ENCODE measurements at places on chromosomes 7 and 10.

DNA sequence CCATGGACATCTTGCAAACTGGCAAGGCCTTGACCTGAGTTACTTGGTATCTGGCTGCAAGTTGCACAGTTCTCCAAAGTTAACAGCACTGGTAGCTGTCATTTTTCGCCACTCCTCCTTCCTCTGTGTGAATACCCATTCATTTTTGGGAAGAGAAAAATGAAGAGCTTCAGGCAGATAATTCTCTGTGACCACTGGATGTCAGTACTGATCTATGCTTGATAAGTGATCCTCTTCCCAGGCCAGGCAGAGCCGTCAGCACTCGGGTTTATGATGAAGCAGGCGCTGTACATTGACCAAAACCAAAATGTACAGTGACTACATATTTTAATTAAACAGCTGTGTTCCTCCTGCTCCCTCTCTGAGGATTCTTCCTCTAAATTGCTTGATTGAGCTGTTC lies 55.9 kb upstream of the PDZD8 start:
- no peak for DNase-seq

GRCh38 chr7:56188376-56188775 lies 72.2 kb upstream of the NUPR2 start:
- no peak for DNase-seq

DNA sequence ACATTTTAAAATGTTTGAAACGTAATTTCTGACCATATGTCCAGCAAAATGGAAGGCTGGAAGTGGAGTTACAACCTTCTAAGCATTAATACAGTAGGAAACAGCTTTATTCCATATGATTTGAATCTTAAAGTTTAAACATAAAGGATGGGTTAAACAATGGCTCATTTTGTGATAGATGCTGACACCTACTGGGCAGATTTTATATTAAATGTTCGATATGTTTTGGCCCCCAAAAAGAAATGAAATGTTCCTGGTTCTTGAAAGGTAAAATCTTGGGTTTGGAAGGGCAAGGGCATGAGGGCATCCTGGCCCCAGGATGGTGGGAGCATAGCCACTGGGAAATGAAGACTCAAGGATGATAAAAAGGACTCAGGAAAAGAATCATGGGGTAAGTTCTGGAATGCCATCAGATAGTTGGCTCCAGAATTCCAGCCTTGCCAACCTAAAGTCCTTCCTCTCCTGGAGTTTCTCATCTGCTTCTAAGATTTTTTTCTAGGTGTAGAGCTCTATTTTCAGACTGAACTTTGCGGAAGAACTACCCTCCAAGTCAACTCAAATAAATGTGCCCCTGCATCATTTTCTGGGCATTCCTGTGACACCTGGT lies 34.6 kb upstream of the SLC35G1 start:
- DNase-seq, result no peak

DNA sequence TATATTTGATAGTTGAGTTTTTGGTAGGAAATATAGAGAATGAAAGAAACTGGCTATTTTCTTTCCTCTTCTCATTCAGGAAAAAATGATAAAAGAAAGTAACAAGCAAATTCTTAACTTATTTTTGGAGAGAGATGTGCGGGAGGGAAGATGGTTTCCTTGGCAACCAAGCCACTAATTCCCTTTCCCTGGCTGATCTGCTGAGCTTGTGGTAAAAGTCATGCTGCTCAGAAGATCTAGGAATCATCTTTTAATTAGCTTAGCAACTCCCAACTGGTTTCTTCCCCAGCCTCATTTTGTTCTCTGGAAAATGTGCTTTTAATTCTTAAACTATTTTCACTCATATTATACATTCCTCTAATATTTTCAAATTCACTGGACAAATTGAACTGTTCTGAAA lies 11.8 kb downstream of the UROS start:
- DNase-seq, result no peak

DNA sequence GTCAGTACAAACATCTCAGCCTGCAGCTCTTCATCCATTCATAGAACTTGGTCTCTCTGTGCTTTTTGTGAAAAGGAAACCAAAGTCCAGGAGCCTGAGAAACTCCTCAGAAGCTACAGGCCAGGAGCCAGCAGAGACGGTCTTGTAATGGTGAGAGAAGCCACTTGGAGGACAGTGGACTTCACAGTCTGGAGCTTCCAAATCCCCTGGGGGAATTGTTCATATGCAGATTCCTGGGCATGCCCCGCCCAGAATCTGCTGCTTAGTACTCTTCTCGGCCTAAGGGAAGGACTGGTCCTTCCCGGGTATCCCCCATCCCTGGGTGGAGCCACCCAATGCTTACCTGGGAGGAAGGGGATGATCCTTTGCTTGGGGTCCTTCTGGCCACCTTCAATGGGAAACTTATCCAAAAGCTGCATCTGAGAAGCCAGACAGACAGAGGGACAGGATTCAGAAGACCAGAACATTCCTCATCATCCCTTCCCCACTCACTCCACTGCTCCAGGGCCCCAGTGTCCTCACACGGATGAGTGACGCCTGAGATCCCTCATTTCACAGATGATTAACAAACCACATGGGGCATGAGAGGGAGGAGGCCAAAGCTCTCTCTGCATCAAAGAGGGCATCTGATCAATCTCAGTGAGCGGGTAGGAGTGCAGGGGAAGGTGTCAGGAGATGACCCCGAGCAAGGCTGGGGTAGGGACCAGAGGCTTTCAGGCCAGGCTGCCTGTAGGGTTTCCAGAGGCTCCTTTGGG lies 88.4 kb downstream of the SH3PXD2A start:
- no peak for DNase-seq

DNA sequence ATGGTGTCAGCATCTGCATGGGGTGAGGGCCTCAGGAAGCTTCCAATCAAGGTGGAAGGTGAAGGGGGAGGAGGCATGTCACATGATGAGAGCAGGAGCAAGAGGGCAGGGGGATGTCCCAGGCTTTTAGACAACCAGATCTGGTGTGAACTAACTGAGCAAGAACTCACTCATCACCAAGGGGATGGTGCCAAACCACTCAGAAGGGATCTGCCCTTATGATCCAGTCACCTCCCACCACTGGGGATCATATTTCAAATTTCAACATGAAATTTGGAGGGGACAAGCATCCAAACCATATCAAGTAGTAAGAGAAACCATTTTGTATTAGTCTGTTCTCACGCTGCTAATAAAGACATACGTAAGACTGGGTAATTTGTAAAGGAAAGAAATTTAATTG lies 33.6 kb downstream of the THNSL1 start:
- DNase-seq, result no peak

- DNase-seq, result no peak
These were observed 29.5 kb upstream of the PFKFB3 start for GRCh38 chr10:6173203-6173602.

GRCh38 chr7:94492601-94493000 lies 17.0 kb upstream of the CASD1 start:
- no peak for DNase-seq

DNA sequence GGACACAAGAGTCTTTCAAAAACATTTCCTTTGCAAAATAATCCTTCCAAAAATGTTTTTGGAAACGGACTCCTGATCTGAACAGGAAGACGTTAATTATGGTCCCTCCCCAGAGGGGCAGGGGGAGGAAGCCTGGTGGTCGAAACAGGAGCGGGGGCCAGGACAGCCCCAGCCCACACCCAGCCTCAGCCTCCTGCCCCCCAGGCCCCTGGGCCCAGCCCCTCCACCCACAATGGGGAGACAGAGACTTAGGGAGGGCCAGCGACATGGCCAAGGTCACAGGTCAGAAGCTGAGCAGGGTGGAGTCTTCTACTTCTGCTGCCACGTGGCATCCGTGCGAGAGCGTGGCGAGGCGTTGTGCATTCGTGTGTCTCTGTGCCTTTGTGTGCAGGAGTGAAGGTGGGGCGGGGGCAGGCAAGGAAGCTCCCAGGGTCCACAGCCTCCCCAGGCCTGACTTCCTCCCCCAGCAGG lies 14.0 kb upstream of the GRIFIN start:
- no peak for DNase-seq

DNA sequence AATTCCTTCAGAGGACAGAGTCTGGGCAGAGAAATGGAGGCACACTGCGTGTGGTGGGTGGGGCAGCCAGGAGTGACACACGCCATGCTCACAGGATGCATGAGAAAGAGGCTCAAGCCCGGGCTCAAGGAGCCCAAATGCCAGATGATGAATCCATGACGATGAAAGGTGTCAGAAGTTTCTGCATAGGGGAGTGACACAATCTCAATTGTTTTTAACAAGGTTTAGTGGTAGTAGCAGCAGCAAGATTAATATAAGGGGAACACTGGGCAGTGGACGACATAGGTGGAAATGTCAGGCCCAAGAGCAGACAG lies 126.1 kb downstream of the TNS3 start:
- no peak for DNase-seq

DNA sequence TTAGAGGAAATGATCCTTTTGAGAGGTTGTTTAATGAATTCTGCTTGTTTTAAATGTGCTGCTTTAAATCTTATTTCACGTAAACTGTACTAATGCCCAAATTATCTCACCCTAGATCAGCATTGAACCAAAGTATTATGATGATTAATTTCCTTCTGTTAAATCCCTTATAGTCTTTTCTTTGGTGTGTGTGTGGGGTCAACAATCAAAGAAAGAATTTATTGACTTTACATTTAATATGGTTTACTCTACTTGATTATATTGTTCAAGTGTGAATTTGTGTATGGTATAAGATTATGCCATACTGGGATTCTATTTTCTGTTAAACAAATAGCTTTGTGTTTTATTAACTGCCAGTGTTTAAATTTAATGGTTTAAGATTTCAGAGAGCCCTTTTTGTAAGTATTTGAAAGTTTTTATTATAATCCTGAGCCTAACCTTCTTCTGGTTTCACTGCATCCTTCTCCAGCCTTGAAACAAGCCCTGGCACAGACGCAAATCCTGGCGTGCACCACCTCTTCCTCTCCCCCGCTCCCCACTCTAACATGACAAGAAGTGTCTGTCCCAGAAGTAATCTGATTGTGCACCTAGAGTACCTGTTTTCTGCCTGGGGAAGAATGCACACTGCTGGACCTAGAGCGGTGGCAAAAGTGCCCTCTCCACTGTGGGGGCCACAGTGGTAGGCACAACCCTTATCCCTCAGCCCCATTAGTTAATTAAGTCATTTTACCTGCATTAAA lies 70.6 kb downstream of the KAT6B start:
- DNase-seq, result no peak

DNA sequence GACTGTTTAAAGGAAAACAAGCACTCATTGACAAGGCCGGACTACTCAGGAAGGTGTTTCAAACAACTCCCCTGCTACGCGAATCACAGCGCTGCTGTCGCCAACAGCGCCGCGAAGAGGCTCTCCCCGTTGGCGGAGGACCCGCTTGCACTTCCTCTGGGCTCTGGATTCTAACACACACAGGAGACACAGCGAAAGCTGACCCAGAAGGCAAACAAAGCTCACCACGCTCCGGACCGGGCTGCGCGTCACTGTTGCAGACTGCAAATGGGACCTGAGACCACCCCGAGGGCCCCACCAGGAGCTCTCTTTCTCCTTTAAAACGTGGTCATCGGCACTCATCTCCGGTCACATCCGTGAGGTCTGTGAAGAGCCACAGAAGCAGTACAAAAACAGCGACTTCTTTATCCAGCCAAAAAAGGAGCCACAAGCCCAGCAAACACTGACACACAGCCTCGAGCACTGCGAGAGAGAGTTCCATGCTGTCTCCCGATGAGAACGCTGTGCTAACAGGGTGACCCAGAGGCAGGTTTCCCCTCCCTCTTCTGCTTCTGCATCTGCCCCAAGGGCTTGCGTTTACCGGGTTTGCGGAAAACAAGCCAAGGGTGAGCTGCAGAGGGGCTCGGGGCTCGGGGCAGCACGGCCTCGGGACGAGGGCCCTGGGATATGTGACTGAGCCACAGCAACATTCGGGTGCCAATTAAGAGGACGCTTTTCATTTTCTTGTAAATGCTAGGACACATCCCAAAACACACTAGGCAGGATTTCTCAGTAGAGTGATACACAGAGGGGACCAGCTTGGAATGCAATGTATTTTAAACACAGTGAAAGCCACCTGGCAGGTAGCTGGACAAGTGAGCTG lies 41.3 kb downstream of the AMZ1 start:
- no peak for DNase-seq

DNA sequence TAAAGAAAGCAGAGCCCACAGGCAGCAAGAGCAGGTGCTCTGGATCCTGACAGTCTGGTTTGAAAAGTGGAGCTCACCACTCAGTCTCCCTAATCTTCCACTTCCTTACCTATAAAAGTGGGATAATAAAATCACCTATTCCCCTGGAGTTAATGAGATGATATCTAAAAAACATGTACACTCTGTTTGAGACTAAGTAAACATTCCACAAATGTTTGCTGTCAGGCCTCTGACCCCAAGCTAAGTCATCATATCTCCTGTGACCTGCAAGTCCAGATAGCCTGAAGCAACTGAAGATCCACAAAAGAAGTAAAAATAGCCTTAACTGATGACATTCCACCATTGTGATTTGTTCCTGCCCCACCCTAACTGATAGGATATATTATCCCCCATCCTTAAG lies 1324.5 kb downstream of the XPNPEP1 start:
- DNase-seq, result no peak

DNA sequence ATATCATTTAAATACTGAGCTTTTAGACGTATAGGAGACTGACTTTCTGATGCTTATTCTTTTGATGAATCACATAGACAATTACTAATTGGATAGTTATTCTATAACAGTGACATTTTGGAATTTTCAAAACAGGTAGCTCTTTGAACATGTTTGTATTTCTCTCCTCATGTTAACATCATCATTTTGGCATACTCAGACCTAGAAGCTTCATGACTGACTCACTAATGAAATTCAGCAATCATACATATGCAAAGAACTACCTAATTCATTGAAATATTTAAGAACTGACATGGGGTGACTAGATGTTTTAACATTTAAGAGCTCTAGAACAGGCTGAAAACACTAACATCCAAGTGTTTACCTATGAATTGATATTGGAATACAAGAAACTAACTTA lies 192.3 kb downstream of the VTI1A start:
- DNase-seq, result no peak

DNA sequence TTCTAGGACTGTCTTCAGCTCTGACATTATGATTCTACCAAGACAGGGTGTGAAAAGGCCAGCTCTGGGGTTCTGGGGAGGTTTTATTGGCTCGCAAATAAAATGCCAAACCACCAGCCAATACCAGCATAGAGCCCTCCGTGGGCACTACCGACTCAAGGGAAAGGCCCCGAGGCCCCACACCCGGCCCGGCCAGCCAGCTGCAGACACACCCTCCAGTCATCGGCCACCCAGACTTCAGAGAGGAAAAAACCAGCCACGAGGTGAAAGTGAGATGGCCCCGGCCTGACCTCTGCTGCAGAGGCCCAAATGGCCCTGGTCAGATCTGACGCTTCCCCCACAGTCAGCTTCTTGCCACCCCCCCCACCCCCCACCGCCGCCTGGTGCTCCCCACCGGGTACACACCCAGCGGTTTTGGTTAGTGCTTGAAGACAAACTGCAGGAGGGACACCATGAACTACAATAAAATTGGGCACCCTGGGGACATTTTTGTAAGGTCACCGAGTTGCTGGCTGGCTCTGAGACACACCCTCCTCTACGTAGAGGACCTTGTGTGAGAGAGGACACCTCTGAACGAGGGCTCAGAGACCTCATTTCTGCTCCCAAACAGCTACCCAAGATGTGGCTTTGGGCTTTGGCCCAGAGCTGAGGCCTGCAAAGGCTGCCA lies 79.9 kb downstream of the PRKAG2 start:
- DNase-seq, result no peak

GRCh38 chr10:59674215-59674836 lies 35.3 kb downstream of the SLC16A9 start:
- no peak for DNase-seq

Measured in vagina (tissue), 2 donors.